ENCODE measurements at places on chromosomes 2 and 18.
A peak's percentile ranks its signal among the peaks of the same experiment; 100 is the strongest.

- no peak for DNase-seq
Observed at GRCh38 chr2:223155956-223156355, 104.0 kb downstream of the KCNE4 start.

- no peak for DNase-seq
Observed at GRCh38 chr2:216803791-216804190, 56.1 kb downstream of the TNP1 start.

DNA sequence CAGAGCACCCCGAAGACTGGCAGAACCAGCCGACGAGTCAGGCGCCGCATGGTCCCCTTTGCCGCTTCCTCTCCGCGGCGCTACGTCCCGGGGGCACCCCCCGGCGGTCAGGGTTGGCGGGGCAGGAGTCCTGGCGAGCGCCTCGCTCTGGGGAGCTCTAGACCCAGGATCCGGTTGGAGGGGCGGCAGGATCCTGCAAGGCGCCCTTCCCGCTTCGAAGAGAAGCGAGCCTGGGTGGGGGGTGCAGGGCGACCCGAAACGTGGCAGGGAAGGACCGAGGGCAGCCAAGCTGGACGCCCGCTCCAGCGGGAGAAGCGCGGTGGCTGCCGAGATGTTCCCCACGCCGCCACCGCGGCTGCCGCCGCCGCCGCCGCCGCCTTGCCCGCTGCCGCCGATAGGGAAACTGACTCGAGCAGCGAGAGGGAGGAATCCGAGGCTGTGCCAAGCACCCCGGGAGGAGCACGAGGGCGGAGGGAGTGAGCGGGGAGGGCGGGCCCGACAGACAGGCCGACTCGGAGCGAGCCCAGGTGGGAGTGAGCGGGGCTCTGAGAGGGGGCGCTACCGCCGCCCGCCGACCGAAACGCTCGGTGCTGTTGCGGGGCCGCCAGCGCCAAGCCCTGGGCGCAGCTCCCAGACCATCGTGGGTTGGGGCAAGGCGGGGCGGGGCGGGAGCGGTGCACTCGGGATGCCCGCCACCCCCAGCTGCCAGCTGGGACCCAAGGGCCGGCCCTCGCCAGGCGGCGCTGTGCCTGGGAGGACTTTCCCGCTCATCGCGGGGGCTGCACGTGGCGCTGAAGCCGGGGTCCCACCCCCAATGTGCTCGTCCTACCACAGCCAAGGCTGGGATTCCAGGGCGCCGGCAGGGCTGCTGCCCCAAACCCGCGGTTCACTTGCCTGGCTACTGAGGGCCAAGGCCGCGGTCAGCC, at the start of gene GALNT14:
GALNT14 (minus strand) TSS at position 404 of the 926 bp plus-strand sequence; CDS start at position 50, 354 bp downstream.
- DNase-seq, result peak; percentile 55

GRCh38 chr2:234074751-234075517, 24.4 kb downstream of the SPP2 start:
- DNase-seq, result no peak

GRCh38 chr2:10909050-10909995, 2.4 kb upstream of the KCNF1 start:
- no peak for DNase-seq

DNA sequence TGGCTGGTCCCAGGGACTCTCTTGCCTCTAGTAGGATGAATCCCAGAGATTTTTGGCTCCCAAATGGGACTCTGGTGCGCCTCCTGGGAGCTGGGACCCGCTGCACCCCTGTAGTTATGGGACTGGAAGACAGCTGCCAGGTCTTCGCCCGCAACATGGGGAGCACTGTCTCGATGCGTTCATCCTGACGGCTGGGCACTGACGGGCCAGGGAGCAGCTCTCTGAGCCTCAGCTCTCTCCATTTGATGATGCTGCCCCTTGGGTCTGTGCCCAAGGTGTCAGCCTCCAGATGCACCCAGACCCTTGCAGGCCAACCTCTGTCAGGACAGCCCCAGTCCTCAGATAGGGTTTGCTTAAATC, 9.3 kb upstream of the ARMC9 start:
- no peak for DNase-seq

DNA sequence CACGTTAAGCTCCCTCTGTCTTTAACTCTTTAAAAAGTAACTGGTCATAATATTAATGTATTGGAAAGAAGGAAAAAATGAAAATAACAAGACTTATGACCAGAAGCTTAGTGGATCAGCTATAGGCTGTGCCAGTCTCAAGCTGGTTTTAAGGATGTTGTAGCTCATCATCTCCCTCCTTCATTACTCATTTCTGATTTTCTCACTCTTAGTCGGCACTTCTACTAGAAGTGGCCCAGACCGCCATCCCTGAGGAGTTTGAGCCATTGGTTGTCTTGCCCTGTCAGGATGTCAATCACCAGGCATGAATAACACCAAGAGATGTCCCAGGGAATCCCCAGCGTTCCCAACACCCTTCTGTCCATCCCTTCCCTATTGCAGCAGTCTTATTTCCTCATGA, 151.5 kb downstream of the ASXL3 start:
- DNase-seq, result no peak

- no peak for DNase-seq
Observed at GRCh38 chr2:106095478-106096298, 98.4 kb downstream of the UXS1 start.

GRCh38 chr2:109382226-109382895, 231.4 kb downstream of the SEPTIN10 start:
- no peak for DNase-seq

- DNase-seq, result peak; percentile 49
Observed at GRCh38 chr2:174336501-174337336, 2.0 kb downstream of the SP9 start.
